Activated CD4-positive, alpha-beta T cell treated with anti-CD3 and anti-CD28 coated beads, Interleukin-2, amount 50 U/mL, for 4 hours (primary cell): ENCODE measurements at places on chromosomes 7 and 10.

- DNase-seq = no peak
These were observed 17.6 kb downstream of the LIMK1 start for GRCh38 chr7:74101061-74101681.

GRCh38 chr10:22780474-22780885, 66.1 kb upstream of the PIP4K2A start:
- no peak for DNase-seq

DNA sequence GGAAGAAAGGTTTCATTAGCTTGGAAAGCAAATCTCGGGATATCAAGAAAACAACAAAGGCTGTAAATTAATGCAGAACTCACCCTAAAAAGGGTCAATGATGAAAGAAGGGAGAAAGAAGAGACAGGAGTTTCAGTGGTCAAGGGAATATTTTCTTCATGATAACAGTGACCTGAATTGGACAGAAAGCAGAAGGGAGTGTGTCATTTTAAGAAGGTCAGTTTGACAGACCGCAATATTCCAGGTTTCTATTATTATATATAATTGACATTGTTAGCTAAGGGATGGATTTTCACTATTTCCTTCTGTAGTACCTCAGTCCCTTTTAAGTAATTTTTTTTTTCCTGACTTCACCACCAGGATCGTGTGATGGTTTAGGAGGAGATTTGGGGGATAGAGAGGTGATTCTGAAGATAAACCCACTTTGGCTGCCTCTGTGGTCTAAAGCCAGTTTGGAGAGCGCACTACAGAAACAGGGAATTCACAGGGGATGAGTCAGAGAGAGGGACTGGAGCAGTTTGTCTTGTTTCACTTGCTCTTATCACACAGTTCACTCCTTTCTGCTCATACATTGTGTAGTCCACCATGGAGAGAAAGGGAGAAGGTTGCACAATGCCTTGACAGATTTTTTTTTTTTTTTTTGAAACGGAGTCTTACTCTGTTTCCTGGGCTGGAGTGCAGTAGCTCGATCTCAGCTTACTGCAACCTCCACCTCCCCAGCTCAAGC, 417.9 kb downstream of the AUTS2 start:
- no peak for DNase-seq

- DNase-seq = no peak
These were observed 186.6 kb upstream of the CELF2 start for GRCh38 chr10:10831085-10831484.

GRCh38 chr7:150722431-150722931, 6.1 kb downstream of the GIMAP1 start:
- DNase-seq = no peak

GRCh38 chr10:116080553-116080952, 192.5 kb downstream of the GFRA1 start:
- no peak for DNase-seq

- no peak for DNase-seq
These were observed 32.0 kb upstream of the EN2 start for GRCh38 chr7:155425887-155426286.

- no peak for DNase-seq
These were observed 34.8 kb upstream of the TNPO3 start for GRCh38 chr7:129089521-129090212.

DNA sequence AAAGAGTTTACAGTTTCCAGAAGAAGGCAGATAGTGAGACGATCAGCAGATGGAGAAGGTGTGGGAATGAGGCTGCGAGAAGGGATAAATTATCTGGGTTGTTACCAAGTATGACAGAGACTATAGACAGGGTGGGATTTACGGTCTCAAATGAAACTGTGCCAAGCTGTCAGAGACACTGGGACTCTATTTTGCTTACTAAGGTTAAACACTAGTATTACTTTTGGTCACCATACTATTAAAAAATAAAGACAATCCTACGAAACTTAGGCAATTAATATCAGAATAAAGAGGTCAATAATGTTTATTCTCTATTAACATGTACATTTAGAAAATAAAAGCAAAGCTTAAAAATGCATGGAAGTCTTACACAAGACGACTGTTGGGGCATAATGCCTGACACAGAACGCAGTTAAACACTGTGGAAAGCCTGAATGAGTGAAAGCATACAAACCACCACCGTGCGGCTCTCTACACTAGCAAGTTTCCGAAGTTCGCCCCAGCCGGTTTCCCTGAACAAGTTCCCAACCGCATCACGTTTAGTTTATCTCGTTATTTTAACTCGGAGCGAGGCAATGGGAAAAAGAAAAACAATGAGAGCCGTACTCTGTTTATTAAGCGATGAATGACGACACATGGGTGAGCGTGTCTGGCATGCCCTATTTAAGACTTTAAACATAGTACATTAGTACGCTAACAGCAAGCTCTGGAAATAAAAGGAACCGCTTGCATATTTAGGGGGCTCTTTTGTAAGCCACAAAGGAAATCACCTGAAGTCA, 909 bp upstream of the CC2D2B start:
- DNase-seq = peak; percentile 4

- DNase-seq = no peak
These were observed 291.1 kb downstream of the BBS9 start for GRCh38 chr7:33420311-33420940.
